ENCODE measurements at places on chromosomes 7 and 10. TPM values are rescaled to one million over a fixed set of nuclear protein-coding genes. Genes with fewer than 3 reads are reported as not detected.

DNA sequence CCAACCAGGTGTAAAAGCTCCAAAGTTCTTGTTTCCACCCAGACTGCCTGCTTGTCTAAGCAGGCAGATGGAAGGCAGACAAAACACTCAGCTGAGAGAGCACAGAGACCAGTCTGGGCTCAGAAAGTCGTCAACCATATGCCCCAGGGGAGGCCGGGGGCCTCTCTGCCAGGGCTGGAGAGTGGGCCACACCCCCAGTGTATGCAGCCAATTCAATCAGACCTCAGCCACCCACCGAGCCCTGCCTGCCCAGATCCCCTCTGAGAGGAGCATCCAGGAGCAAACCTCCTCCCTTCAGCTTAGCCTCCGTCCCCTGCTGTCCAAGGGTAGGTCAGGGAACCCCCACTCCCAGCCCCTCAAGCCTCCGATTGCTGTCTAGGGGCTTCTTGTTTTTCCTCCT is 196.3 kb downstream of the LSM5 start:
- DNase-seq = no peak

- no peak for DNase-seq
Observed at GRCh38 chr7:117169907-117170306, 153.0 kb downstream of the WNT2 start.

DNA sequence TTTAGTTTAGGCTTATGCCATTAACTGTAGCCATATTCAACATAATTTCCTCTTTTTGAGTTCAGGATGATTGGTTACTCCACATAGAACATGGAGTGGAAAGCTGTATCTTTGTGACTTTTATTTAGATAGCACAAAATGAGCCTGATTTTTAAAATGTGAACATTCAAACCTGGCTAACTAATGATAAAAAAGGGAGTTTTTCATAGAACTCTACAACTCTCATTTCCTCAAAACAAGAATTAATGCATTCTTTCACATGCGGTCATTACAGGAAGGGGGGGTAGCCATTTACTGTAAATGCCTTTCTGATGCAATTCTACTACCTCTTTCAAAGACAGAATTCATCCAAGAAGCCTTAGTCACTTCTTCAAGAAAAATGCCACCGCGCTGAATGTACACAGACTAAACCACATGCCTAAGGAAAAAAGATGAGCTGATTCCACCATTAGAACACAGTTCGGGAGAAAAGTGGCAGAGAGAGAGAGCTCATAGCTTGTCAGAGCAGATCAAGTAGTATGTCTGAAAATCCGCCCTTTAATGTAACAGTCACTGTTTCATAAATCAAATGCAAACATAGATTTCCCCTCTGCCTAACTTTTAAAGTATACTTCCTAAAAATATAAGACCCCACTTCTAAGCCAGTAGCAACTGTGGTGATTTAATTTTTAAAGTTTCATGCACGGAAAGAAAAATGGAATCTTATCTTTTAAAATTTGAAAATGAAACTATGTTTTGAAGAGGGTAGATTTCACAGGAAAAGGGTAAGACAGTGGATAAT is 226.4 kb upstream of the KLF14 start:
- DNase-seq = no peak

DNA sequence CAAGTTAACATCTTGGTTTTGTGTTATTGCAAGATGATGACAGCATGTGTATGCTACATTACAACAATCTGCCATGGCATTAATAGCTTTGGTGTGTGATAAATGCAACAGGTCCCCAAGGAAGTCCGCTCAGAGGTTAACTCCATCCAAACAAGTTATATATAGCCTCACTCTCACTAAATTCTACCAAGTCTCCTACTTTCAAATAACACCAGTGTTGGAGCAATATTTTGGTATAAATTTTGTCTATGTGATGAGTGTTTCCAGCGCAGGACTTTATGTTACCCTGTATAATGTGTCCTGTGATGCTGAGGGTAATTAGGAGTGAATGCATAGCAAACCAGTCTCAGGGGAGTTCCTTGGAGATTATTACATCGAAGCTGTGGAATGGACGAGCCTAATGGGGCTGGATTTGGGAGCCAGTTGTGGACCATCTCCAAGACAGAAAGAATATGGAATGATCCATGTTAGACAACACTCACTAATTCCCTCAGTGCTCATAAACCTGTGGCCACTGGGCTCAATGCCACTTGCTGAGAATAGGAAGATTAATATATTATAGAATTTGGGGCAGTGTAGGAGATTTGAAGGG is 127.6 kb upstream of the CXCL12 start:
- no peak for DNase-seq

GRCh38 chr10:87636313-87636915 is 23.3 kb upstream of the PAPSS2 start:
- DNase-seq = no peak

GRCh38 chr7:131896165-131896863 is 339.9 kb upstream of the PODXL start:
- DNase-seq = no peak

- no peak for DNase-seq
Observed at GRCh38 chr10:78766603-78767002, 302.2 kb upstream of the ZMIZ1 start.

- no peak for DNase-seq
Observed at GRCh38 chr10:86127274-86127819, 239.2 kb downstream of the GRID1 start.

GRCh38 chr10:51097546-51097945 is 23.3 kb downstream of the PRKG1 start:
- no peak for DNase-seq

DNA sequence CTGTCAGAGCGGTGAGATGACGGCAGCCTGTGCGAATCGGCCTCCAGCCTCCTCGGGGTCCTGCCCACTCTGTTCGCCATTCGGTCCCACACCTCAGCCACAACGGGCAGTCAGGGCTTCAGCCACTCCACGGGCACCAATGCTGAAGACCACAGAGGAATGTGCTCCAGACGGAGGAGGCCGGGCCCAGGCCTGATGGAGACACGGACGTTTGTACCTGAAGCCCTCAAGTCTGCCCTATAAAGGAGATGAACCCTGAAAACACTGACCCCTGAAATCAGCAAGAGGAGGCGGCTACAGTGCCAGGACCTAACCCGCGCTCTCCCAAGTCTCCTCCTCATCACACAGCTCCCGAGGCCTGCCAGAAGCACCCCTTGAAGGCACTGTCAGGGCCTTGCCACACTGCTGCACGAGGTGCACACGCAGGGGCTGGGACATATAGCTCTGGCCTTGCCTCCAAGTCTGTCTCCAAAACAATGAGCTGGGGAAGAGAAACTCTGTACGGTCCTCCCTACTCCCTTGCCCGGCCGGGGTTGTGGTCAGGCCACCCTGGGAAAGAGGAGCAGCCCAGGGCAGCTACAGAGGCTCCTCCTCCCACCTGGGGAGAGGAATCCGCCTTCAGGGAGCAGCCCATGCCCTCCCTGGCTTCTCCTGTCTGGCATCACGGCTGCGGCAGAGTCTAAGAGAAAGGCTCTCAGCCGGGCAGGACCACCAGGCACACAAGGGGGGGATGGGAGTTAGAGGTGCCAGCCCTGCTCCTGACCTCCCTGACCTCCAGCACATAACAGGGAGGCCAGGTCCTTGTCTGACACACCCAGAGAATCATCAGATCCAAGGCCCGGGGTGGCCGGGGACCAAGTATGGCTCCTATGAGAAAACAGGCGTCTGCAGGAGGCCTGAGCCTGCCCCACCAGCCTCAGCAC is 310.1 kb downstream of the PTPRN2 start:
- no peak for DNase-seq

DNA sequence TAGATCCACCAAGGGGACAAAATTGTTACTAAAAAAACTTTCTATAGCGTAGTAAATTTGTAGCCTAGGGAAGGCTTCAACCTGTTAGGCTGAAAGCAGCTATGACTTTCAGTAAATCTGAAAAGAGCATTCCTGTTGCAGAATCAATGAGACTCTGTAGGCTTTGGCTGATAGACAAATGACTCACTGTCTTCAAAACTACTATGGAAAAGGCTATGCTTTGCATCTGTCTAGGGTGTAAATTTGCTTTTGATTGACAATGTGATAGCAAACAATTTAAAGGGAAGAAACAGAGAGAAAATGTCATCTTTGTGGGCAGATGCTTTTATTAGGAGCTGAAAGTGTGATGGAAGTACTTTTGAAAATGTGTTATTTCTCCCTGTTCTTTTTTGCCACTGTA is 60.6 kb downstream of the ARL5B start:
- no peak for DNase-seq

- no peak for DNase-seq
Observed at GRCh38 chr7:72751978-72752377, 76.0 kb downstream of the TYW1B start.

DNA sequence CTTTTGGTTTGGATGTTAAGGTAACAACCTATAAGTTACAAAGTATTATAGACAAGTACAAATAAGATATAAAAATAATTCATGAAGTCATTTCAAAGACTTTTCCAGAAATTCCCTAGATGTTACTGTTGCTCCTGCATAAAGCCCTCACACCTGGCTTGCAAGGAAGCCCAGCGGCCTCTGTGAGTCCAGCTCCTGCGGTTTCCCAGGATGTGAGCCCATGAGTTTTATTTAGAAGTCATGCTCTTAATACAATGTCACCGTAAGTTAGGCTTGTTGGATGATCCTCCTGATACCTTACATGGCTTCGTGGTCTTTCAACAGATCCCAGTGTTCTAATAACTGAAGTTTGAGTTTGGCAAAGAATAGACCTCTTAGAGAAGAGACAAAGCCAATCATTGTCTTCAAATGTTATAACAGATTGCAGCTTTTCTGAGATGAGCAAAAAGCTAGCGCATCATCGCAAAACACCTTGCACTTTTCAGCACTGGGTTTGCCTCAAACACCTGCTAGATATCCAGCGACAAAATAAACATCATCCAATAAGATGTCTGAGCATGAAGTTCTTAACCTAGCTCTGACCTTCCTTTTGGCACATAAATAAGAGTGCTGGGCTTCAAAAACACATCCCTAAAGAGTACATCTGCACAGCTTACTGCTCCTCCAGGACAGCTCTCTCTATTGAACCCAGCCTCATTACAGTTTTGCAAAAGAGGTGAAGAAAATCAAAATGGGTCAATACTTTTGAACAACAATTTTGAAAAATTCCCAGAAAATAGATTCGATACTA is 3.6 kb downstream of the FAM171A1 start:
- DNase-seq = no peak

DNA sequence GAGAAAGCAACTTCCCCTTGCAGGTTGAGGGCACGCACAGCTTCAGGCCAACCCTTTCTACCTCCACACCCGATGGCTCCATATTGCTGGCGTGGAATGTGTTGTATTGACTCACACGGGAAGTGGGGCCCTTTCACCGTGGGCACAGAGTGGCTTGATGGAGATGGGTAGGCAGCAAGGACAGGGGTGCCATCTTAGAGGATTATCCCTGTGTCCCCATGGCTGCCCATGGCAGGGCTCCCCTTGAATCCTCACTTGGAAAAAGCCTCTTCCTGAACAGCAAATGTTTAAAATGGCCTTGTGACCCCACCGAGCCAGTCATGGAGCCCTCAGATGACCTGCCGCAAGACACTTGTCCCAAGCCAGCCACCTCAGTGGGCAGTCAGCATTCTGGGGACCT is 31.2 kb downstream of the CXCL12 start:
- no peak for DNase-seq

DNA sequence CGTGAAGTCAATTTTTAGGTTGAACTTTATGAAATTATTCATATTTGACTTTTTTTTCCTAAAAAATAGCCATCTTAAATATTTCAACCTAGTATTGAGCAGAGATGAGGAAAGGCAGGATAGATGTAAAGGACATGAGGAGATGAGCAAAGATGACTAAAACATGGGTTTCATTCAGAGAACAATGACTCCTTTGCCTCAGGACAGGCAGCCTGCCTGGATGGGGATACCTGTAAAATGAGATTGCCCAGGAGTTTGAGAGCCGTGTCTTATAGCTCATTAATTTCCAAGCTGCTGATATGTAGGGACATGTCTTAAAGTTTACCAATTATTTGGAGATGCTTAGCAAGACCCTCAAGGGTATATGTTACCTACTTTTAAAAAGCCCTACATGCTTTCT is 243.8 kb upstream of the MDFIC start:
- no peak for DNase-seq

- DNase-seq = no peak
Observed at GRCh38 chr7:82442492-82443035, 1.0 kb downstream of the CACNA2D1 start.

DNA sequence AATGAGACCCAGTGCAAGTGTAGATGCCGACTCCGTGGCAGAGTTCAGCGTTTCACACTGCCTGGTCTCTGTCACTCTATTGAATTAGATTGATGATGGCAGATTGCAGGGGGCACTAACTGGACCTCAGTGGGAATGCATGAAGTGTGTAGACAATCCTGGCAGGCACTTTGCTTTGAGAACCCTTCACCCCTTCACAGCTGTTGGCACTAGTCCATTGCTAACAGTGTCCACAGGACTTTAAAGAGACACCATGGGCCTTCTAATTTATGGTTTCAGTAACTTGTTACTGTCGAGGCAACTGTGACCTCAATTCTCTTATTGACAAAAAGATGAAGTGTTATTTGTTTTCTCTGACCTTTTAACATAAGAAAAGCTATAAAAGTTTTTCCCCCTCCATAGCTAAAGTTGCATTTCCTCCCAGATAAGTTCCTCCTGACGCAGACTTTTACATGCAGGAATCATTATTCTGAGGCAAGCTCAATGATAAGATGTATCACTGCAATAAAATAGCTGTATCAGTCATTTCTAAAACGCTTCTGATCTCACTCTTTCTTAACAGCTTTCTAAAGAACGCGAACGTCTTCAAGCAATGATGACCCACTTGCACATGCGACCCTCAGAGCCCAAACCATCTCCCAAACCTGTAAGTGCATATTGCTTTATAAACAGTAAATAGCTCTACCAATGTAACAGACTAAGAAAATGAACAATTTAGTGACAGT is 238.9 kb downstream of the FOXP2 start:
- DNase-seq = no peak

DNA sequence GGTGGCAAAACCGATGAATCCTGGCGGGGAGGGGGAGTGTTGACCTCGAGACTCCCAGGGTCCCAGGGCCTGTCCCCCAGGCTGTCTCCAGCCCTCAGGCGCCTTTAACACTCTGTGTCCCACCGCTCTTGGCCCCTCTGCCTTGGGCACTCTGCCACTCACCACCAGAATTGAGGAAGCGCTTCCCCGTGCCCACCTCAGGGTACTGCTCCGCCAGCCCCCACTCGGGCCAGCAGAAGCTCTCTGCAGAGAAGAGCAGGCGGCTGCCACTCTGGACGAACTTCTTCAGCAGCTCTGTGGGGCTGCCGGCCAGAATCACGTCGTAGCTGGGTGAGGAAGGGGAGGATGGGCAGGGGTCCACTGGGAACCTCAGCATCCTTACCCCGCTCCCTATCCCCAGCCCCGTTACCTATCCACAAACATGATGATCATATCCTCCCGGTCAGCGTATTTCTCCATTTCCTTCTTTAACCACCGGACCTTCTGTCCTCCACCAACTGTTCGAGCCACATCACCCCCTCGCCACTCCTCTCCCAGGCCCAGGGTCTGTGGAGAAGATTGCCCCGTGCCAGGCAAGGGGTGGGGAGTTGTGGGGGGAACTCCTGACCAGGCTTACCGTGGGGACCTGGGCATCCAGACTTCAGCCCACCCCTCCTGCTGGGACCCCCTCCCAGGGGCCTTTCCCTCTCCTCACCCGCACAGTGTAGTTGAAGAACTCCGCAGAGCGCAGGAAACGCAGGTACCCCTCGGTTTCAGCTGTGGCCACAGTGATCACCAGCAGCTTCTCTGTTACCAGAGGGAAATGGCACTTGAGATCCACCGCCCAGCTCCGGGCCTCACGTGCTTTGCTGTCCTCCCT is 1.2 kb downstream of the PLOD3 start:
- DNase-seq = no peak

Gene ITGB8
- 62.6 TPM for total RNA-seq

Gene ANKRD61
- not detected for total RNA-seq

Gene KLF14
- not detected for total RNA-seq

Gene STK31
- 2.2 TPM for total RNA-seq

Gene FBXO24
- total RNA-seq = 0.98 TPM

Gene UCMA
- total RNA-seq = not detected

Gene HOXA10
- 19.2 TPM for total RNA-seq

Measured in vagina (tissue), 2 donors.